ENCODE measurements at places on chromosomes 2 and 18. TPM values are rescaled to one million over a fixed set of nuclear protein-coding genes. Genes with fewer than 3 reads are reported as not detected.

The IL1R2 gene
- 6.9 TPM for total RNA-seq

DNA sequence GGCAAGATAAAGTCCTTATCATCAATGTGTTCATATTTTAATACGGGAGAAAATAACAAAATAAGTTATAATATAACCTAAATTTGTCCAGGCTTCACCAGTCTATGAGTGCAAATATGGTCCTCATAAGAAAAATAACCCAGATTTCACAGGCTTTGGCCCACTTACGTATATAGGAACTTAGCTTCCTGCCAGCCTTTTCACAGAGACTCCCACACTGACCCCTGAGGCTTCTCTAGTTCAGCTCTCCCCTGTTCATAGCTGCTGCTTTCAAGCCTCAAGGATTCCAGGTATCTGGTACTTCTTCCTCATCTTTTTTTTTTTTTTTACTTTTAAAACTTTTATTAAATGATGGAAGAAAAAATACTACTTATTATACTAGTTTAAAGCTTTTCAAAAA, 74.9 kb upstream of the PELI1 start:
- no peak overlapping the region for H3K4me3 ChIP-seq
- no peaks in the 10 kb centered on the region for H3K36me3 ChIP-seq
- H3K27me3 ChIP-seq, result no peaks in the 10 kb centered on the region

GRCh38 chr2:169659320-169659719, 34.9 kb downstream of the CFAP210 start:
- no peaks in the 10 kb centered on the region for H3K27me3 ChIP-seq
- H3K27ac ChIP-seq, result no peak overlapping the region
- H3K4me3 ChIP-seq, result no peak overlapping the region
- no peaks in the 10 kb centered on the region for H3K36me3 ChIP-seq
- H3K4me1 ChIP-seq, result no peaks in the 10 kb centered on the region

DNA sequence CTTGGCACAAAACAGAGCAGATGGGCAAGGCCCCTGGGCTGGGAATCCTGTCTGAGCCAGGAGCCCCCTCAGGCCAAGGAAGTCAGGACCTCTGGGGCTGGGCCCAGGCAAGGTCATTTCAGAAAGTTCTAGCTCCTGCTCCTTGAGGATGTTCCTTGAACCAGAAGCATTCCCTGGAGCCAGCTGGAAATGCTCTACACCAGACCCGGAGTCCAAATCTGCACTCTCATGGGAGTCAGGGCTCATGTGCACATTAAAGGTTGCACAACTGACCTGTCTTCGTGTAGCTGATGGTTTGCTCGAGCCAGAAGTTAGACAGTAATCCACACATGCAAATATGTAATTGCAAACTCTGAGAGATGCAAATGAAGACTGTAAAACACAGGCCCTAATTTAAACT, 18.0 kb downstream of the PARD6G start:
- H3K27me3 ChIP-seq, result no peaks in the 10 kb centered on the region
- H3K27ac ChIP-seq, result no peak overlapping the region
- no peak overlapping the region for H3K4me3 ChIP-seq
- H3K4me1 ChIP-seq, result no peaks in the 10 kb centered on the region
- no peak for DNase-seq

- H3K27me3 ChIP-seq, result no peaks in the 10 kb centered on the region
- H3K4me3 ChIP-seq, result no peak overlapping the region
- H3K27ac ChIP-seq, result no peak overlapping the region
- H3K36me3 ChIP-seq, result no peaks in the 10 kb centered on the region
- DNase-seq, result no peak
Measured at GRCh38 chr18:63627819-63628218, 16.2 kb downstream of the SERPINB4 start.

GRCh38 chr18:58806826-58807714, 57.6 kb upstream of the ZNF532 start:
- H3K27ac ChIP-seq, result peak overlapping the region; percentile 57
- no peak overlapping the region for H3K4me3 ChIP-seq
- no peaks in the 10 kb centered on the region for H3K27me3 ChIP-seq
- peaks cover 6% of the 10 kb centered on the region for H3K4me1 ChIP-seq
- H3K36me3 ChIP-seq, result no peaks in the 10 kb centered on the region

The TRABD2A gene
- 10.3 TPM for total RNA-seq

The TUBA3E gene
- total RNA-seq, result 32.6 TPM

GRCh38 chr2:168736649-168737445, 65.6 kb upstream of the NOSTRIN start:
- H3K36me3 ChIP-seq, result no peaks in the 10 kb centered on the region
- no peak for DNase-seq
- no peak overlapping the region for H3K4me3 ChIP-seq
- H3K27me3 ChIP-seq, result no peaks in the 10 kb centered on the region
- no peaks in the 10 kb centered on the region for H3K4me1 ChIP-seq

GRCh38 chr2:133690780-133691179, 122.5 kb upstream of the NCKAP5 start:
- no peak overlapping the region for H3K4me3 ChIP-seq
- no peak for DNase-seq
- H3K27me3 ChIP-seq, result no peaks in the 10 kb centered on the region
- H3K36me3 ChIP-seq, result no peaks in the 10 kb centered on the region
- no peaks in the 10 kb centered on the region for H3K4me1 ChIP-seq
- no peak overlapping the region for H3K27ac ChIP-seq

- H3K36me3 ChIP-seq, result no peaks in the 10 kb centered on the region
- H3K4me3 ChIP-seq, result no peak overlapping the region
- no peak overlapping the region for H3K27ac ChIP-seq
- no peaks in the 10 kb centered on the region for H3K4me1 ChIP-seq
Measured at GRCh38 chr2:46326231-46326980, 29.2 kb downstream of the EPAS1 start.

GRCh38 chr2:126698376-126698775, 42.4 kb downstream of the GYPC start:
- no peak overlapping the region for H3K4me3 ChIP-seq
- no peaks in the 10 kb centered on the region for H3K4me1 ChIP-seq
- DNase-seq, result no peak
- H3K27ac ChIP-seq, result no peak overlapping the region

GRCh38 chr2:237592425-237592980, 2.0 kb upstream of the RAB17 start:
- no peaks in the 10 kb centered on the region for H3K4me1 ChIP-seq
- no peak overlapping the region for H3K27ac ChIP-seq
- H3K36me3 ChIP-seq, result no peaks in the 10 kb centered on the region

DNA sequence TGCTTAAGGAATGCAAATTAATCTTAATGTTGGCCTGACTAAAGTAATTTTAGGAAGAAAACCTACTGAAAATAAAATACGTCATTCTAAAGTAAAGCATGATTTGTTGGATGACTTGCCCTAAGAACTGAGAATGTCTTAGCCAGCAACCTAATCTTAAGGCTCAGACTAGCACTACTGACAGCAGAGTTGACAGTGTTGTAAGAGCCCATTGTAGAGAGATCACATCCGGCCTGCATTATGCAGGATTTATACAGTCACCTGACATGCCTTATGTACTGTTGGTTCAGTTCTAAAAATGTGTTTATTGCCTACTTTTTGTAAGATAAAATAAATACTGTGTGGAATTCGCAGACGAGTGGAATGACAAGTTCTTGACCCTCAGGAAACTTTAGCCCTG, 82.3 kb downstream of the TMEM185B start:
- no peaks in the 10 kb centered on the region for H3K4me1 ChIP-seq
- H3K36me3 ChIP-seq, result no peaks in the 10 kb centered on the region
- no peaks in the 10 kb centered on the region for H3K27me3 ChIP-seq
- no peak overlapping the region for H3K4me3 ChIP-seq
- DNase-seq, result no peak

DNA sequence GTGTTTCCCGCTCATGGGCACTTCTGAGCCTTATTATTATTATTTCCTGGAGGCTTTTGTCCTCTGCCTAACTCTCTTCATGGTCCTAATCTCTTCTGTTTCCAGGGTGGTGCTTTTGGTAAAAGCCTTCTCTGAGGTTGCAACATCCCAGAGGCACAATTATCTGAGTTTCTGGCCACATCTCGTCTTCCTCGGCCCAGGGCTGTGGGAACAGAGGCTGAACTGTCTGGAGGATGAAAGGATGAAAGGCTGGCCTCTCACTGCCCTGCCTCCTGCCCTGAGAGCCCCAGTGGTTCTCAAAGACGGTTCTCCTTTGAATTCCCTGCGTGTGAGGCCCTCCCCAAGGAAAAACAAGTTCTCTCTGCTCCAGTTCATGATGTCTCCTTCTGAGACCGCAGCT, 13.8 kb downstream of the GYPC start:
- H3K4me1 ChIP-seq, result no peaks in the 10 kb centered on the region
- H3K4me3 ChIP-seq, result no peak overlapping the region
- no peaks in the 10 kb centered on the region for H3K36me3 ChIP-seq
- H3K27me3 ChIP-seq, result no peaks in the 10 kb centered on the region

DNA sequence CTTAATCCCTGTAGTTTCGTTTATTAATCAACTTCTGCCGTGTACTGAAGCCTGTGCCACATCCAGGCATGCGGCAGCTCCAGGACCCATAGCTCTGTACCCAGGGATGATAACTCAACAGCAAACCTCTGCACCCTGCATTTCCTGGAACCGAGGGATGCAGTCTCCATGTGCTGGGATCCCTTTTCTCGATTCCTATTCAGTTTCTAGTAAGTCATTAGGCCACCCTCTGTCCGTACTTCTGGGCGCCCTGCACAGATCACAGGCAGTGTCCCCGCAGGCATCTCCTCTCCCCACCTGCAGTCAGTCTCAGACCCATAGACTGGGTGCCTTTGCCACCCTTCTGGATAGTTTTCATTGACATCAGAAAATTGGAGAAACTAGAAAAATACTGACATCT, 18.8 kb downstream of the TMEM18 start:
- H3K27me3 ChIP-seq, result no peaks in the 10 kb centered on the region
- DNase-seq, result no peak
- no peak overlapping the region for H3K27ac ChIP-seq
- no peaks in the 10 kb centered on the region for H3K36me3 ChIP-seq
- H3K4me1 ChIP-seq, result no peaks in the 10 kb centered on the region

- H3K27me3 ChIP-seq, result no peaks in the 10 kb centered on the region
- no peak overlapping the region for H3K4me3 ChIP-seq
- DNase-seq, result no peak
Measured at GRCh38 chr2:84938194-84938879, 32.6 kb upstream of the KCMF1 start.

DNA sequence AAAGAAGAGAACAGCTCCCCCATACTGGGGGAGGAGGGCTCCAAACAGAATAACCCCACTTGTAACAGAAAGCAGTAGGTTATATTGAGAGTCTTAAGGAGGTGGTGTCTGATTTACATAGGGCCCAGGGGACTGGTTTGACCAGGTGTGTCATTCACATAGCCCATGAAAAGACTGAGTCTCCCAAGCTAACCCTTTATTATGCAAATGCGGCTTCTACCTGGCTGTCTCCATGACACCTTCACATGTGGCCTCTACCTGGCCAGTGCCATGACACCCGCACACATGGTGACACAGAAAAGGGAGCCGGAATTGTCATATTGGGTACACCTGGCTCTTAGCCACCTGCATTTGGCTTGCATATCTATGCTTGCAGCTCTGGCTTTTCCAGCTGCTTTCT, 1057.2 kb upstream of the PIK3C3 start:
- DNase-seq, result no peak
- H3K4me1 ChIP-seq, result no peaks in the 10 kb centered on the region

The CDC42EP3 gene
- 38.5 TPM for total RNA-seq

DNA sequence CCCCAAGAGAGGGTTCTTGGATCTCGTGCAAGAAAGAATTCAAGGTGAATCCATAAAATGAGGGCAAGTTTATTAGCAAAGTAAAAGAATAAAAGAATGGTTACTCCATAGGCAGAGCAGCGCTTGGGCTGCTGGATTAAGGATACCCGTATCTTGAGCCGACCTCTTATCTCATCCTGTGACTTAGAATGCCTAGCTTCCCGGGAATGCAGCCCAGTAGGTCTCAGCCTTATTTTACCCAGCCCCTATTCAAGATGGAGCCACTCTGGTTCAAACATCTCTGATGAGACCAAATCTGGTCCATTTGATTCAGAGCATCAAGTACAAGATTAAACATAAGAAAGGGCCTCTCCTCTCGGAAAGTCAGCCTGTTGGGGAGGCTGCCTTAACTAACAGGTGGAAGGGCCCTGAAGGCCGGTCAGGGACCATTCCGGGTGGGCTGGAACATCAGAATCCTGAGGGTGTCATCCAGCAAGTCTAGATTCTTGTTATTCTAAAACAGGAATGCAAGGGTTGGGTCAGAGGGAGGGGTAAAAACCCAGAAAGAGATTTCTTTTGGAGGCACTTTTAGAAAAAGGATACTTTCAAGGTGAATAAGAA, 5.8 kb downstream of the PSD4 start:
- no peak overlapping the region for H3K27ac ChIP-seq
- DNase-seq, result no peak
- no peaks in the 10 kb centered on the region for H3K36me3 ChIP-seq
- no peak overlapping the region for H3K4me3 ChIP-seq
- no peaks in the 10 kb centered on the region for H3K4me1 ChIP-seq

The DQX1 gene
- total RNA-seq, result not detected

DNA sequence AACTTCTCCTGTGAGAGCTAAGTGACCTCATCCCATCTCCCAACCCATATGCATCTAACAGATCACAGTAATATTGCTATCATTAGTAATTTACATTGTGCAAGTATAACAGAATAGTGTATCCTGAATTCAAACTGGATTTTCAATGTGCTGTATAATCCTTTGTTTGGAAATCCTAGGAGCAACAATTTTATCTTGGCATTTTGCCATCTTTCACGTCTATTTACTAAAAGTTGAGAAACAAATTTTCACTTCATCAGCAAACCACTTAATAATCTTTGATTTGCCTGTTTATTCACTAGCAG, 3.8 kb downstream of the HNRNPLL start:
- H3K4me3 ChIP-seq, result no peak overlapping the region
- DNase-seq, result no peak
- H3K36me3 ChIP-seq, result no peaks in the 10 kb centered on the region

The ASXL3 gene
- total RNA-seq, result 7.3 TPM

The DPP10 gene
- not detected for total RNA-seq
